ENCODE measurements at places on chromosomes 2 and 18.

DNA sequence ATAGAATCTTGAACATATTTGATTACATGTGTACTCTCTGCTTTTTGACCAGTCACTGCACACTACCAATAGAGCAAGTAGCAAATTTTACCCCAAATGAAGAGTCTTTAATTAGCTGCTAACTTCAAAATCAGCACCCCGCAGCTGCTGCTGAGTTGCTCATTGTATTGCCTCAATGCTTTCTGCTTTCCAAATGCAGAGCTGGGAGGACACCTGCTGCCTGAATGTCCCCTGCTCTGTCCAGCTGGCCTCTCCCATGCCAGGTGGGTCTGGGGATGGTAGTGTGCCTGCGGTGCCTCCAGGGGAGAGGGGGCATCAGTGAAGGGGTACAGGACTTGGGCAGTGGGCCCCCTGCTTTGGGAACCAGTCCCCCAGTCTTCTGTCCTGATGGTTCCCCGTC is 184.8 kb downstream of the PRKCE start:
- no peak overlapping the region for H3K4me3 ChIP-seq
- peaks cover 2% of the 10 kb centered on the region for H3K4me1 ChIP-seq
- no peak overlapping the region for H3K27ac ChIP-seq
- no peak for DNase-seq

GRCh38 chr2:36800381-36800780 is 103.9 kb downstream of the VIT start:
- H3K27me3 ChIP-seq = no peaks in the 10 kb centered on the region
- H3K27ac ChIP-seq = no peak overlapping the region
- DNase-seq = no peak
- no peaks in the 10 kb centered on the region for H3K36me3 ChIP-seq

- H3K36me3 ChIP-seq = no peaks in the 10 kb centered on the region
- DNase-seq = no peak
- H3K27ac ChIP-seq = no peak overlapping the region
- H3K4me1 ChIP-seq = no peaks in the 10 kb centered on the region
Observed at GRCh38 chr2:220701115-220701514, 871.0 kb downstream of the EPHA4 start.

- peak; percentile 81 for DNase-seq
- H3K36me3 ChIP-seq = no peaks in the 10 kb centered on the region
- no peaks in the 10 kb centered on the region for H3K4me1 ChIP-seq
- peak overlapping the region; percentile 71 for H3K27ac ChIP-seq
- H3K27me3 ChIP-seq = no peaks in the 10 kb centered on the region
Observed at GRCh38 chr2:128422571-128422970, 103.9 kb upstream of the HS6ST1 start.

- no peak for DNase-seq
- H3K27me3 ChIP-seq = no peaks in the 10 kb centered on the region
- no peak overlapping the region for H3K4me3 ChIP-seq
- H3K36me3 ChIP-seq = no peaks in the 10 kb centered on the region
- H3K27ac ChIP-seq = no peak overlapping the region
Observed at GRCh38 chr2:76083248-76083647, 372.5 kb upstream of the GCFC2 start.

DNA sequence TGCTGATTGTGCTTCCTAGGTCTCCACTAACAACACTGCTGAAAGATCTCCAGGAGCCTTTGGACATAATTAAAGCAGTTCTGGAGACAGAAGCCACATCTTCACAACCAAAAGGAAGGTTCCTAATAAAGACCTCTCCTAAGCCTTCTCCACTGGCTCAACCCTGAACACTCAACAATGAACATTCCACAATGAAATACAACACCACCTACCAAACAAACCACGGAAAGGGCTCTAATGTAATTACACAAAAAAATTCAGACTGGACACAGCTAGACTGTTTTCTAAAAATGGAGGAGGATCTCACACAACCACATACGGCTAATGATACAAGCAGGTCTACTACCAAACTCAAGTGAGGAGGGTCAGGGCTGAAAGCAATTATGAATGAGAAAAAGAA is 43.6 kb downstream of the NOL10 start:
- peaks cover 4% of the 10 kb centered on the region for H3K36me3 ChIP-seq
- no peaks in the 10 kb centered on the region for H3K27me3 ChIP-seq
- no peak for DNase-seq

- DNase-seq = no peak
- no peaks in the 10 kb centered on the region for H3K27me3 ChIP-seq
- no peaks in the 10 kb centered on the region for H3K36me3 ChIP-seq
- H3K4me1 ChIP-seq = peaks cover 8% of the 10 kb centered on the region
Observed at GRCh38 chr2:188326669-188327301, 35.1 kb downstream of the GULP1 start.

DNA sequence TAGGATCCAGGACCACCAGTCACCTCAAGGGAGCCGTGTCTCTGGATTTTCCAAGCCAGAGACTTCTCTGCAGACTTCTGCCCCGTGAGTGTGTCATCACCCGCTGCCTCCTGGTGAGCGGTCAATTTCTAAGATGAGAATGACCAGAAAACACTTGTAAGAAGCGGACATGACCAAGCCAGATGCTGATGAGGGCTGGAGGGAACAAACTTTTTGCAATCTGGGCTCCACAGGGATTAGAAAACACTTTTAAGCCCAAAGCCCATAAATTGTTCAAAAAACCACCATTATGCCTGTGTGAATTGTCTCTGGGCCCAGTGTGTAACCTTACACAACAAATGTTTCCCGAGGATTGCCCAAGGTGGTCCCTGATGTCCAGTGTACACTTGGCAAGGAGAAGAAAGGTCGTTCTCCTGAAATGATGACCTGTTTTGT is 5.3 kb upstream of the NPPC start:
- H3K27ac ChIP-seq = no peak overlapping the region
- H3K4me1 ChIP-seq = no peaks in the 10 kb centered on the region
- H3K4me3 ChIP-seq = no peak overlapping the region
- H3K36me3 ChIP-seq = no peaks in the 10 kb centered on the region
- no peak for DNase-seq
- H3K27me3 ChIP-seq = no peaks in the 10 kb centered on the region

DNA sequence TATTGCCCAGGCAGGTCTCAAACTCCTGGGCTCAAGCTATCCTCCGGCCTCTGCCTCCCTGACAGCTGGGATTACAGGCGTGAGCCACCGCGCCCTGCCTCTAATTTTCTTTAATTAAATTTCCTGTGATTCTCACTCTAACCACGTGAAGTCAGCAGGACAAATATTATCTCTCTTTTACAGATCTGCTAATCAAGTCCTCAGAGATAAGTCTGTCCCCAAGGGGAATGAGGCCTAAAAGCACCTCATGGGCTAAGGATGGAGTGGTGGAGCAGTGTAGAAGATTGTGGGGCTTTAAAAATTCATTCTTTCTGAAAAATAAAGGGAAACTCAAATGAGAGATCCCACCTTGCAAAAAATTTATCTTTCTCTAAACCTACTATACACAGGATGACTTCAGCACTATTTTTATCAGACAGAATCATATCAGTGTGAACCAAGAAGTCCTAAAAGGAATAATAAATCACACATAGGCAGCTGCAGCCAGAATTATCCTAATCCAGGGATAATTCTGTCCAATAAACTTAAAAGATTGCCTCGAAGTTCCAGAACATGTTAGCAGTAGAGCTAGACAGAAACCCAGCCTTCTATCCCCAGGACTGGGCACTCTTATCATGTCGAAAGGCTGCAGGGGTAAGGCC is 38.3 kb upstream of the BMPR2 start:
- no peaks in the 10 kb centered on the region for H3K36me3 ChIP-seq
- no peaks in the 10 kb centered on the region for H3K4me1 ChIP-seq
- no peak overlapping the region for H3K27ac ChIP-seq
- no peaks in the 10 kb centered on the region for H3K27me3 ChIP-seq

DNA sequence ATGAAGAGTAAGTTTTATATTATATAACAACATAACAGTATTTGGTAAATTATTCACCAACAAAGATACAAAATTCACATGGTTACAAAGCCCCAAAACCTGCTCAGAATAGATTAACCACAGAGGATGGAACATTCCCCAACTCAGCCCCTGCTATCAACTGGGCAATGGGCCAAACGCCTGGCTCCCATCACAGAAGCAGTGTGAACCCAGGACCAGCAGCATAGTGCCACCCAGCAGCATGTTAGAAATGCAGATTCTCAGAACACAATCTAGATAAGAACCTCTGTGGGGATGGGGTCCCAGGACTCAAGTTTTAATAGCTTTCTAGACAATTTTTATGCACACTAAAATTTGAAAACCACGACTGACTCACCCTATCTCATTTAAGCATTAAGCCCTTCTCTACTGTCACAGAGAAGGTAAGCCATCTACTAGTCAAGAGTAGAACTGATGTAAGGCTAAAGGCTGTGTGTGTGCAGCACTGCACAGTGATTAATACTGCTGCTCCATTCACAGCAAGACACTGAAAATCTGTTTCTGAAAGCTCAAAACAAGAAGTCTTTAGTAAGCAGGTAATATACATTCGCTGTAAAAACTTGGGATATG is 15.2 kb downstream of the AFG3L2 start:
- no peak for DNase-seq
- H3K4me1 ChIP-seq = no peaks in the 10 kb centered on the region
- H3K4me3 ChIP-seq = no peak overlapping the region
- H3K27me3 ChIP-seq = no peaks in the 10 kb centered on the region
- H3K36me3 ChIP-seq = peaks cover 12% of the 10 kb centered on the region

DNA sequence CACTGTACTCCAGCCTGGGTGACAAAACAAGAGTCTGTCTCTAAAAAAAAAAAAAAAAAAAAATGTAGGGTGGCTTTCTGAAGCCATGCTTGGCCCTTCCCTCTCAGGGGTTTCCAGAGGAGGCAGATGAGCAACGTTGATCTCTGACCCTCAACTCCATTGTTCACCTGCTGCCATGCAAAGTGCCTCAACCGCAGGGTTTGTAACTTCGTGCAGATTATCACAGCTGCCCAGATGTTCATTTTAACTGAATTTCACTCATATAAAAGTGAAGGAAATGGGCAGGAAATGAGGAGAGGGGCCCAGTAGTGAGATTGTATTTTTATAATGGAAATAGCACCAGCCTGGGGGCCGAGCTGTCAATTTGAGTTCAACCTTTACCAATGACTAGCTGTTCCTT is 14.9 kb upstream of the B3GNT2 start:
- no peak overlapping the region for H3K27ac ChIP-seq
- no peak overlapping the region for H3K4me3 ChIP-seq
- no peaks in the 10 kb centered on the region for H3K36me3 ChIP-seq
- no peak for DNase-seq

GRCh38 chr18:70019136-70019535 is 71.5 kb upstream of the CD226 start:
- no peak overlapping the region for H3K4me3 ChIP-seq
- H3K27ac ChIP-seq = no peak overlapping the region
- peaks cover 4% of the 10 kb centered on the region for H3K36me3 ChIP-seq
- DNase-seq = no peak
- no peaks in the 10 kb centered on the region for H3K4me1 ChIP-seq

All from aorta (tissue), 5 donors.